Left renal cortex interstitium (tissue), 4 donors: ENCODE measurements at places on chromosomes 7 and 10.

- no peak for DNase-seq
Observed at GRCh38 chr10:126844406-126844805, 60.8 kb upstream of the DOCK1 start.

- DNase-seq: no peak
Observed at GRCh38 chr7:106820321-106821217, 44.5 kb upstream of the PIK3CG start.

DNA sequence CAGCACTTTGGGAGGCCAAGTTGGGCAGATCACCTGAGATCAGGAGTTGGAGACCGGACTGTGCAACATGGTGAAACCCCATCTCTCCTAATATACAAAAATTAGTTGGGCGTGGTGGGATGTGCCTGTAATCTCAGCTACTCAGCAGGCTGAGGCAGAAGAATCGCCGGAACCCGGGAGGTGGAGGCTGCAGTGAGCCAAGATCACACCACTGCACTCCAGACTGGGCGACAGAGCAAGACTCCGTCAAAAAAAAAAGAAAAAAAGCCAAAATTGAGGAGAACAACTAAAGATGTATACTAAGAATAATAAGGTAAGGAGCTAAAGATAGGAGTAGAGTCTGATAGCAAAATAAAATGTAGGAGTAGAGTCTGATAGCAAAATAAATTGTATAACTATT lies 251.0 kb downstream of the KCND2 start:
- no peak for DNase-seq

GRCh38 chr10:19944911-19945663 lies 128.9 kb downstream of the PLXDC2 start:
- DNase-seq: no peak

DNA sequence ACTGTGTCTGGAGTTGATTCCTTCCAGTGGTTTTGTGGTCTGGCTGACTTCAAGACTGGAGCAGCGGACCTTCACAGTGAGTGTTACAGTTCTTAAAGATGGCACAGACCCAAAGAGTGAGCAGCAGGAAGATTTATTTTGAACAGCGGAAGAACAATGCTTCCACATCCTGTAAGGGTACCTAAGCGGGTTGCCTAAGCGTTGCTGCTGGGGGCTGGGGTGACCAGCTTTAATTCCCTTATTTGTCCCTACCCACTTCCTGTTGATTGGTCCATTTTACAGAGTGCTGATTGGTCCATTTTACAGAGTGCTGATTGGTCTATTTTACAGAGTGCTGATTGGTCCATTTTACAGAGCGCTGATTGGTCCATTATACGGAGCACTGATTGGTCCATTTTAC lies 13.2 kb downstream of the AKR1B15 start:
- no peak for DNase-seq

DNA sequence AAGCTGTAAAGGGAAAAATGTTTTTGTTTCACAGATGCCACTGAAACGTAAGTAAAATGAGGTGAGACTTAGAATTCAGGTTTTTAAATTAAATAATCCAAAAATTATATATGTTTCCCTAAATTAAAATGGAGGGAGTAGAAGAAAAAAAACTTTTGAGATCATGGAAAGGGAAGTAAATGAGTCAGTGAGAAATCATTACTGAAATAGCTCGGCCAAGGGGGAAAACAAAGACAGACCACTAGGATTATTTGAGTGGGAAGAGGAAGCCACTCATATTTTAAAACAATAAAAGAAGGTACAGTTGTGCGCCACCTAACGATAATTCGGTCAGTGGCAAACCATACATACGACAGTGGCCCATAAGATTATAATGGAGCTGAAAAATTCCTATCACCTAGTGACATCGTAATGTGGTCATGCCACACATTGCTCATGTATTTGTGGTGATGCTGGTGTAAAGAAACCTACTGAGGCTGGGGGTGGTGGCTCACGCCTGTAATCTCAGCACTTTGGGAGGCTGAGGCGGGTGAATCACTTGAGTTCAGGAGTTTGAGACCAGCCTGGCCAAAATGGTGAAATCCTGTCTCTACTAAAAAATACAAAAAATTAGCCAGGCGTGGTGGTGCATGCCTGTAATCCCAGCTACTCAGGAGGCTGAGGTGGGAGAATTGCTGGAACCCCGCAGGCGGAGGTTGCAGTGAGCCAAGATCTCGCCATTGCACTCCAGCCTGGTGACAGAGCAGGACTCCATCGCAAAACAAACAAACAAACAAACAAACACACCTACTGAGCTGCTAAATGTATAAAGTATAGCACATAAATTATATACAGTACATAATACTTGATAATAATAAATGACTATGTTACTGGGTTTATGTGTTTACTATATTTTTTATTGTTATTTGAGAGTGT lies 64.7 kb downstream of the MKX start:
- DNase-seq: no peak

GRCh38 chr10:72953687-72954086 lies 919 bp downstream of the PLA2G12B start:
- no peak for DNase-seq

- DNase-seq: no peak
Observed at GRCh38 chr10:121326905-121327304, 271.3 kb downstream of the FGFR2 start.

DNA sequence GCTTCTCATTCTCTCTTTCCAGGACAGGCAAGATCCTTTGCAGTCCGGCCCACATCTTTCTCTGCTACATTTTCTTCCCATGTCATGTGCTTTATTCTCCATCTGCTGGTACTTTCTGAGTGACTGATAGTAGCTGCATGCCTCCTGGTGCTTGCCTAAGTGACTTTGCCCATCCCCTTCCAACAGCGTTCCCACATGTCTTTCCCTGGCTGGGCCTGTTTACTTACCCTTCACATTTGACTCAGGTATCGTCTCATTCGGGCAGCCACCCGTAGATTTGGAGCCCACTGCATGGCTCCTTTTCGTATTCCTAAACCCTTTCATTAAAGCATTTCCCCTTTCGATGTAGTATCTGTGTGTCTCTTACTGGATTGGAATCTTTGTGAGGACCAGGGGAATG lies 24.6 kb downstream of the TYW1 start:
- no peak for DNase-seq

DNA sequence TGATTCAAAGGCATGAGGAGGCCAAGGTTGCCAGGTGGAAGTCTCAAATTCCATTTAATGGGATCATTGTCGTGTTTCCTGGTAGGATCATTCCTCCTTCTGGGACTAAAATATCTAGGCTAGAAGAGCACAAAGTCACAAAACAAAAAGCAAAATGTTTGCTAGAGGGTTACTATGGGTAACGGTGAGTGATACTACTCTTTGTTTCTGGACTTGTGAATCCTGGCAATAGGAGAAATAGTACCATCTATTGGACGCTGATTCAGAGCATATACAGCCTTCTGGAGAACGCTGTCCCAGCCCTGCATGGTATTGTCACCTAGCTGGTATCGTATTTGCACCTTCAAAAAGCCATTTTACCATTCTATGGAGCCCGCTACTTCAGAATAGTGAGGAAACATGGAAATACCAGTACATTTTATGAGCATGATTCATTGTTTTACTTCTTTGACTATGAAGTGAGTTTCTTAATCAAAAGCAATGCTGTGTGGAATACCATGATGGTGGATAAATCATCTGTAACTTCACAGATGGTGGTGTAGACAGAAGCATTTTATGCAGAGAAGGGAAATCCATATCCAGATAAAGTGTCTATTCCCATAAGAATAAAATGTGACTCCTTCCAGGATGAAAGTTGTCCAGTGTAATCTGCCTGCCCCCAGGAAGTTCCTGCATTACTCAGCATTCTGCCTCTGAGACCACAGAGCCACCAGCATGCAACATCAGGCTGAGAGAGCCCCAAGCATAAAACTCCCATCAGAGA lies 361.0 kb downstream of the ETV1 start:
- DNase-seq: no peak

GRCh38 chr7:28754027-28754426 lies 204.1 kb downstream of the TRIL start:
- DNase-seq: no peak

- no peak for DNase-seq
Observed at GRCh38 chr7:37247861-37248260, 200.8 kb downstream of the ELMO1 start.

- no peak for DNase-seq
Observed at GRCh38 chr10:52269233-52269632, 44.8 kb upstream of the DKK1 start.

DNA sequence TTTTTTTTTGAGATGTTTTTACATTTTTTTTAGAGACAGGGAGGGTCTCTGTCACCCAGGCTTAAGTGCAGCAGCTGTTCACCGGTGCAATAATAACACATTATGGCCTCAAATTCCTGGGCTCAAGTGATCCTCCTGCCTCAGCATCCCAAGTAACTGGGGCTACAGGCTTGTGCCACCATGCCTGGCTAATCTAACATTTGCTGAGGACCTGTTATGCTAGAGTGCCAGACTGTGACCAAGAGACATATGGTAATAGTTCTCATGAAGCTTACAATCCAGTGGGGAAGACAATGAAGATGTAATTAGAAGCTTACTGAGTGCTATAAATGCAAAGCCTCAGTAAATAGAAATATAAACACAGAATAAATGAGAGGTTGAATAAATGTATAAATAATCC lies 17.6 kb upstream of the ORC5 start:
- no peak for DNase-seq

DNA sequence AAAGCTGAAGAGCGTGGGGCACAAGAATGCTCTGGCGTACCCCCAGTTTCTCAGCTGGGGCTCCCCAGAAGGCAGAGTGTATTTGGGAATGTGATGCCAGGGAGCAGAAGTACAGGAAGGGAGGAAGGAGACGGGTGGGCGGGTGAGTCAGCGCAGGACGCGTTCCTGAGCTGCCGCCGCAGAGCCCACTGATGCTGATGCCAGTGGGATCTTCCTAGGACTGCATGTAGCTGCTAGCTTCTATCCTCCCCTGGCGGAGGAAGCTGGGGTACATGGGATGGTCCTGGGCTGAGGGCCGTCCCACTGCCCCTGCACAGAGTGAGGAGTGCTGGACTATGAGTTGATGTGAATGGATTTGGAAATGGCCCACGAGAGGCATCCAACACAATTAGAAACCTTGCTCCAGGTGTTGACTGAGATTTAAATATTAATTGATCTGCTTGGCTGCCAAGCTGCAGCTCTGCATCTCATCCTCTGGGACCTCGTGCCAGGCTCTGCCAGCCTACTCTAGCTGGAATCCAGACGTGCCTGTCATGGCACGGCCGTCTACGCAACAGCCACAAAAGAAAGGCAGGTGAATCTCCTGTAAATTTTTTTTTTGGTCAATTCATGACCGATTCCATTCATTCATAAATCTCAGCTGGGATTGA lies 66.2 kb upstream of the RHEB start:
- no peak for DNase-seq

DNA sequence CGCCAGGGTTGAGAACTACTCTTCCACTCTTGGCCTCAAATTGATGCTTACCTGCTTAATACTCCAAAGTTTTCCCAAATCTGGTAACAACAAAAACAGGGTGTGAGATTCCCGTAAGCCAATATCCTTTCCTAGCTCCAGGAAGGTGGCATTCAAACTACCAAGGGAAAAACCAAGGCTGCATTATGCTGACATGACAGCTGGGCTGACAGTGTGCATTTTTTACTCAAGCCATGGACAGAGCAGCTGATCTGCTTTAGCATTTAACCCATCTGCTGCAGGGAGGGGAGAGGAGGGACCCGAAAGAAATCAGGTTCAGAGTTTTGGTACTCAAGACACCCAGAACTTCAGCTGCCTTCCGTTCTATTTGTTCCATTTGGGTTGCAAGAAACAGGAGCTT lies 49.8 kb upstream of the RAPGEF5 start:
- no peak for DNase-seq

GRCh38 chr10:61271127-61271780 lies 181.9 kb downstream of the TMEM26 start:
- DNase-seq: no peak

- no peak for DNase-seq
Observed at GRCh38 chr10:80277567-80278250, 11.7 kb downstream of the MAT1A start.

GRCh38 chr7:50723173-50723572 lies 59.5 kb downstream of the GRB10 start:
- DNase-seq: no peak

DNA sequence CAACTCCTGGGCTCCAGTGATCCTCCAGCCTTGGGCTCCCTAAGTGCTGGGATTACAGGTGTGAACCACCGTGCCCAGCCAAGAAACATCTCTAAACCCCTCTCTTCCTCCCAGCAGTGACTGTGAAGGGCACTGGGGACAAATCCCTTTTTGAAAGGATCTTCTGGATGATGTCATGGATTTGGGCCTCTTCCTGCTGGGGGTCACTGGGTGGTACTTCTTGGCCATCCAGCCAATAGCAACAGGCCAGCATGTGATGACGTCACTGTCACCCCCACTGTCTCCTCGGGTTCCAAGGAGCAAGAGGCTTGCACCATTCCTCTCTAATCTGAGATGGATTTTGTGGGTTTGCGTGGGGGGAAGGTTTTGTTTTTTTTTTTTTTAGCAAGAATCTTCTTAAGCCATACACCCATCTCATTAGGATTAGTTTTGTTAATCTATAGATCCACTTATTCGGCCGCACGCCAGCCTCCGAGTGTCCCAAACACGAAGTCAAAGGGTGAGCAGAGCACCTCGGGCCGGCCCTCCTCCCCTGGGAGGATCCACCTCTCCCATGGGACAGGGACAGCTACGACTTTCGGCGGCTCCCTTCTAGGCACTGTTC lies 29.4 kb upstream of the TNRC18 start:
- DNase-seq: no peak

GRCh38 chr7:125445836-125446235 lies 516.2 kb upstream of the POT1 start:
- DNase-seq: no peak

- DNase-seq: no peak
Observed at GRCh38 chr10:88281592-88282347, 301.3 kb downstream of the RNLS start.

GRCh38 chr10:131689954-131690757 lies 210.7 kb upstream of the PPP2R2D start:
- DNase-seq: no peak

- DNase-seq: no peak
Observed at GRCh38 chr10:113139699-113140098, 189.7 kb downstream of the TCF7L2 start.

- DNase-seq: no peak
Observed at GRCh38 chr10:79159785-79160184, 91.0 kb downstream of the ZMIZ1 start.

GRCh38 chr10:10020945-10021344 lies 996.7 kb upstream of the CELF2 start:
- DNase-seq: no peak
